ENCODE measurements at places on chromosomes 1 and 21.

DNA sequence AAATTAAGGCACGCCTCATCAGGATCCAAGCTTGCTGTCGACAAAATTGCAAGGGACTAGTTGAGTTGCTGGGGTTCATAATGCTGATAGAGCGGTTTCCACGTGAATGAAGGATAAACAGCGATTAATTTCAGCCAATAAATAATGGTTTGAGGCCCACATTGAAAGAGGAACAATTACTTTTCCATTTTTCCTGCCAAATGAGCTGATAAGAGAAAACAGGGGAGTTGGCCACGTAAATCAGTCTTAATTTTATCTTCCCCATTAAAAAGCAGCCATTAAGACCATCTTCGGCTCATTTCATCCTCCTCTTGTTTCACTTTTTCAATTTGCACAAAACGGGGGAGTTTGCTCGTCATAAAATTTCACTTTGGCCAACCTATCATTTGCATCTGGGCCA is 235.5 kb upstream of the RRP15 start:
- DNase-seq, result no peak

DNA sequence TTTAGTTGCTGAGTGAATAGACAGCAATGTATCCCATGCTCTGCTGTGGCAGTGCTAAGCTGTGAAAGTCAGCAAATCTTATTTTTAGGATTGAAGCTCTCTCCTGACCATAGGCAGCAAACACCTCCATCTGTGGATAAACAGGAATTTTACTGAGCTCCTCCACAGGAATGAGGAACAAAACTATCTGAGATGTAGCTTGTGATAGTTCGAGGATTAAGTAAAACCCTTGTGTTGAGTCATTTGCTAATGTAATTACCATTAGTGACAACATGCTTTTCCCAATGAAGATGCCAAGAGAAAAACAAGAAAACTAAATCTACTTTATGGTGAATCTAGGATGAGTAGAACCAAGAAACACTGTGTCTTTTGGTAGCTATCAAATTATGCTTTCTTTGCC is 122.7 kb downstream of the CLEC20A start:
- DNase-seq, result no peak

DNA sequence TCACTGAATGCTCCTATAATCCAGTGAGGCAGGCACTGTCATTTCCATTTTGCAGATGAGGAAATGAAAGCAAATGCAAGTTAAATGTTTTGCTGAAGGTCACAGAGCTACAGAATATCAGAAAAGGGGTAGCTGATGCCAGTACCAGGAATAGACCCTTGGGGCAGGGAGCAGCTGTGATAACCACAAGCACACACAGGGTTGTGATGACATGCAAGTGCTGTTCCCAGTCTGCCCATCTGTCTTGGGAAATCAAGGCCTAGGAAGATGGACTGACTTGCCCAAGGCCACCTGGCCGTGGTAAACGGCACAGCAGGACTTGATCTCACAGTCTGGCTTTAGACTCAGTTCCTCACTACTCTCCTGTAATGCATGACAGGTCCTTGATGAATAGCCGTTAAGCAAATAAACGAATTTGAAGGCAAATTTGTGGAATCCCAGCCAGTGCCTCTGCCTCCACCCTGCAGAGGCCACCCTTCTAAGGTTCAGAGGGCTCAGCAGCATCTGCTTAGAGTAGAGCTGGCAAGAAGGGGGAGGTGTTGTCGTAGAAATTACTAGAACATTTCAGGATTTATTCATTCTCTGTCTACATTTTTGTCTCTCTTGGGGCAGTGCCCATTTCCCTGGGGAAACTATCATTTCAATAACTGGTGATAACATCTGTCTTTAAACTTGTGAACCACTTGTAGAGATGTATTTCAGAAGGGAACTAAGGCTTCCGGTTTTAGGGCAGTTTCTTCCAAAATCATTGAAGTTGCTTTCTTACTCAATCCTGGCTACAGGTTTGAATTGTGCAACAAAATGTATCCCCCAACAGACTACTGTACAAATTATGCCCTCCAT is 53.2 kb upstream of the MRPS6 start:
- DNase-seq, result peak; percentile 78

- no peak for DNase-seq
Measured at GRCh38 chr1:177811429-177811828, 158.4 kb downstream of the SEC16B start.

GRCh38 chr21:34520764-34521508 is 8.9 kb upstream of the KCNE1 start:
- DNase-seq, result no peak

- DNase-seq, result no peak
Measured at GRCh38 chr1:116971258-116971860, 30.2 kb upstream of the CD101 start.

DNA sequence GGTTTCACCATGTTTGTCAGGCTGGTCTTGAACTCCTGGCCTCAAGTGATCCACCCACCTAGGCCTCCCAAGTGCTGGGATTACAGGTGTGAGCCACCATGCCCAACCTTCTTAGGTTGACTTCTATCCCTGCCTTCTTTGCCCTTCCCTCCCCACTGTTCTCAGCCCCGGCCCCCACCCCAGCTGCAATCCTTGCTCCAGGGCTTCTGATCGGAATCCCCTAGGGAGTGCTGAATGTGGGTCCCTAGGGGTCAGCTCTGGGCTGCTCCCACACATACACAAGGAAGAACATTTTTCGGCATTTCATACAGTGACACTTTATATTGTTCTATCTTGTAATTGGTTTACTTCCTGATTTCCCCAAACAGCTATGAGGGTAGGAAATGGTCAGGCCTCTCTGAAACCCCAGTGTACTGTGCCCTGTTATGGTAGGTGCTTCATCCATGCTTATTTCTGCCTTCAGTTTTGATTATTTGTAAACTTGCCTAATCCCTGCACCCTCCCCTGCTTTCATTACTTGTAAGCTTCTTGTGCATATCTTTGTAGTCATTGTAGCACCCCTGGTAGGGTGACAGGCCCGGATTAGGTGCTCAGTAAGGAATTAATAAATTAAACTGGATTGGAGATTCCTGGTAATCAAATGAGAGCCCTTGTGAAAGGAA is 5.8 kb upstream of the SRP9 start:
- no peak for DNase-seq

GRCh38 chr1:43866201-43866600 is 67.4 kb upstream of the ARTN start:
- no peak for DNase-seq

- DNase-seq, result no peak
Measured at GRCh38 chr1:56715156-56715555, 70.0 kb downstream of the PRKAA2 start.

DNA sequence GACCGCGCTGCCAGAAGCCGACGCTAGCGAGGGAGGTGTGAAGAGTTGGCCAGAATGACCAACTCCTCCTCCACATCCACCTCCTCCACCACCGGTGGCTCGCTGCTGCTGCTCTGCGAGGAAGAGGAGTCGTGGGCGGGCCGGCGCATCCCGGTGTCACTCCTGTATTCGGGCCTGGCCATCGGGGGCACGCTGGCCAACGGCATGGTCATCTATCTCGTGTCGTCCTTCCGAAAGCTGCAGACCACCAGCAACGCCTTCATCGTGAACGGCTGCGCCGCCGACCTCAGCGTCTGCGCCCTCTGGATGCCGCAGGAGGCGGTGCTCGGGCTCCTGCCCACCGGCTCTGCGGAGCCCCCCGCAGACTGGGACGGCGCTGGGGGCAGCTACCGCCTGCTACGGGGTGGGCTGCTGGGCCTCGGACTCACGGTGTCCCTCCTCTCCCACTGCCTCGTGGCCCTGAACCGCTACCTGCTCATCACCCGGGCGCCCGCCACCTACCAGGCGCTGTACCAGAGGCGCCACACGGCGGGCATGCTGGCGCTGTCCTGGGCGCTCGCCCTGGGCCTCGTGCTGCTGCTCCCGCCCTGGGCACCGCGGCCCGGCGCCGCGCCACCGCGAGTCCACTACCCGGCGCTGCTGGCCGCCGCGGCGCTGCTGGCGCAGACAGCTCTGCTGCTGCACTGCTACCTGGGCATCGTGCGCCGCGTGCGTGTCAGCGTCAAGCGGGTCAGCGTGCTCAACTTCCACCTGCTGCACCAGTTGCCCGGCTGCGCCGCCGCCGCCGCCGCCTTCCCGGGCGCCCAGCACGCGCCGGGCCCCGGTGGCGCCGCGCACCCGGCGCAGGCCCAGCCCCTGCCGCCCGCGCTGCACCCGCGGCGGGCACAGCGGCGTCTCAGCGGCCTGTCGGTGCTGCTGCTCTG is 1.2 kb downstream of the GPR88 start:
- DNase-seq, result peak; percentile 78

DNA sequence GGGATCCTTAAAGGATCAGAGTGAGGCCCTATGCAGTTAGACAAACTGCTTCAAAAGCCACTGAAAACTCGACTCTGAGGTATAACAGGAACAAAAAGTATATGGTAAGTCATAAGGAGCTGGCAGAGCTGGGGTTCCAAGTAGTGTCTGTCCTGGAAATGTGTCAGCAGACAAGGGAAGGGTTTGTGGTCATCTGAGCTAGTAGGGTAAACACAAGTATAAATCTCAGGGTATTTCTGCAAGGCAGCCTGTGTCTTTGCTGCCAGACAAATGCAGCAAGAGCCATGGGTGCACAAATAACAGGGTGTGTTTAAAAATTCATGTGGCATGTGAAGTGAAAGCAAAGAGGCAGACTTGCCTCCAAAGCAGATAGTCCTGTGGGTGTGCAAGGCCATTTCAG is 759.0 kb upstream of the ADAMTS5 start:
- no peak for DNase-seq

DNA sequence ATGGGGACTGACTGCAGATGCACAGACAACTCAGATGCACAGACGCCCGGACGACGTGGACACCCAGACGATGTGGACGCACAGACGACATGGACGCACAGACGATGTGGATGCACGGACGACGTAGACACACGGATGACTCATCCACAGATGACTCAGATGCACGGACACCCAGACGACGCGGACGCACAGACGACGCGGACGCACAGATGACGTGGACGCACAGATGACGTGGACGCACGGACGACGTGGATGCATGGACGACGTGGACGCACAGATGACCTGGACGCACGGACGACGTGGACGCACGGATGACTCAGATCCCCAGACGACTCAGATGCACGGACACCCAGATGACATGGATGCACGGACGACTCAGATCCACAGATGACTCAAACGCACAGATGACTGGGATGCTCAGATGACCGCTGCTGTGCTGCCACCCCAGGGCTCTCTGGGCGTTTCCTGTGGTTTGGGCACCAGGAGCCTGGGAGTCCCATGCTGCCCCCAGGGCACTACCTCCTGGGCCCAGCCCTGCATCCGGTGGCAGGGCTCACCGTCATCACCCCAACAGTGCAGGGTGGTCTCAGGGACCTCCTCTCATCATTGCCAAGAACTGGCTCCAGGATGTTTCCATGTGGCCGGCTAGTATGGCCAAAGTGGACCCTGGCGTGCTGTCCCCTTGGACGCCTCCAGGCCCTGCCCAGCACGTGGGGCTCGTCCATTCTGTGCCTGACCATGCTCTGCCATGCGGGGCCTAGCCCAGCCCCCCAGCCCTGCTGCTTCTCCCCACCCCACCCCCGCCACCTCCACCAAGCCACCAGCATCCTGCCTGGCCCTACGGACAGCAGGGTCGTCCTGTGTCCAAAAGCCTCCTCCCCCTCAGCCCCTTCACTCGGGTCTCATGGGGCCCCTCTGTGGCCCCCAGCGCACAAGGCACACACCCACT is 14.0 kb downstream of the FAAP20 start:
- DNase-seq, result no peak

GRCh38 chr1:96360036-96360795 is 361.4 kb upstream of the PTBP2 start:
- no peak for DNase-seq

DNA sequence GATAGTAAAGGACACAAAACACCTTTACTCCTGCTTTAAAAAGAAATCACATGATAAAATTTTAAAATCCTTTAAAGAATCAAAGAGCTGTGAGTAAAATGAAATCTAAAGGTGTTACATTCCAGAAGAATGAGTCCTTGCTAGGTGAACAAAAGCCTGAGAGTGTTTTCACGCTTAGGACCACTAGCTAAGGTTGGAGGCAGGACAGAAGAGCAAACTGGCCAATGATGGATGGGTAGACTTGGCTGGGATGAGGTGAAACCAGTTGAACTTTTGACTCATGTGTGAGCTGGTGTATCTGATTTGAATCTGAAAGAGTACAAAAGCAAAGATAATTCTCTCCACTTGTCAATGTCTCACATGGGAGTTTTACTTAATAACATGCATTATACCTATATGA is 35.1 kb downstream of the CATSPERE start:
- DNase-seq, result no peak

- DNase-seq, result no peak
Measured at GRCh38 chr1:231315887-231316286, 21.8 kb downstream of the EXOC8 start.

GRCh38 chr1:117661027-117661426 is 55.2 kb downstream of the TENT5C start:
- DNase-seq, result no peak

DNA sequence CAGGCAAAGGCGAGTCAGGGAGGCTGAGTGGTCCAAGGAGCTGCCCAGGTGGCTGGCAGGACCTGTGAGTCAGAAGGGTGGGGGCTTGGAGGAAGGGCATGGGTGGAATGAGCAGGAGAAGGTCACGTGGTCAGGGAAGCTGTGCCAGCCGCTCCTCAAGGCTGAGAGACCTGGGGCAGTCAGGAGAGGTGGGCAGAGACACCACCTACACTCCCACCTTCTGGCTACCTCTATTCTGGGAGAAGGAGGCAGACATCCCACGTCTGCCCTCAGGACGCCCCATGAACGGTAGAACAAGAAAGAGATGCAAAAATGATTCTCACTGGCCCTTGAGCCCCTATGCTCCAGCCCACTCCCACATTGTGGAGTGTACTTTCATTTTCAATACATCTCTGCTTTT is 151.8 kb upstream of the RAB4A start:
- no peak for DNase-seq

Measured in NCI-H1417 (cell line).